Neural progenitor cell (in vitro differentiated cells): ENCODE measurements at places on chromosomes 1 and 21. TPM values are rescaled to one million over a fixed set of nuclear protein-coding genes. Genes with fewer than 3 reads are reported as not detected.

The CHI3L2 gene
- not detected in 2 replicates for total RNA-seq

The S100A3 gene
- total RNA-seq, result not detected in 2 replicates

The GBP5 gene
- not detected in 2 replicates for total RNA-seq

The NPPA gene
- total RNA-seq, result not detected in 2 replicates

The SPRR2G gene
- total RNA-seq, result not detected in 2 replicates

The AXDND1 gene
- total RNA-seq, result 0.30 and 0.77 TPM in 2 replicates

The CD1E gene
- not detected in 2 replicates for total RNA-seq

The KIF21B gene
- total RNA-seq, result 6.4 and 15.6 TPM in 2 replicates

The NEGR1 gene
- total RNA-seq, result 0.50 and 0.62 TPM in 2 replicates

The PPFIA4 gene
- 21.5 and 23.5 TPM in 2 replicates for total RNA-seq

The FAM78B gene
- 0.43 TPM in 1 of 2 replicates, not detected in the other for total RNA-seq

DNA sequence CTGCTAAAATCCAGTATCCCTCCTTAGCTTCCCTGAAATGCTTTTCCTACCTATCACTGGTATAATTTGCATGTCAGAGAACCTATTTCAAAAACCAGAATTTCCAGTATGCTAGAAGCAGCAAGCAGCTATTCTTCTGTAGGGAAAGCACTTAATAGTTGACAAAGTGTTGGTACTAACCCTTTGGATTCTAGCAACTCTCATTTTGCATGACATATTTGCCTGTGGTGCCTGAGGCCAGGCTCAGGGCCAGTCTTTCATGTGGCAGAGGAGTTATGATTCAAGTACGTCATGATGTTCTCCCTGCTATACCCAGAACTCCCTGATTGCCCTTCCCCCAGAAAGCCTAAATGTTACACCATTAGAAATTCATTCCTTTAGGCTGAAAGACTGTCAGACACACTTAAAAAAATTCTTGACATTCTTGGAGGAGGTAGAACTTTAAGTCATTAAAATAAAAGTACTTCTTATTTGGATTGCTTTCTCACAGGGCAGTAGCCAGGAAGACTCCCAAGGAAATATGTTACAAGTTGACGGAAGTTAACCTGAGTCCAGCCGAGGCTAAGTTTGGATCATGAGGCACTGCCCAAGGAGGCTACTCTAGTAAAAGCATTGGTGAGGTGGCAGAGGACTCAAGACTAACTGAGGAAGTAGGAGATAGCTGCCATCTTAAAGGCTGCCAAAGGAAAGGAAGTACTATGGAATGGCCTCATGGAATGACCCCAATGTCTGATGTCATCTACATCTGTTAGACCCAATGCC lies 298.4 kb upstream of the SPAG17 start:
- no peak for DNase-seq
- H3K36me3 ChIP-seq, result no peaks in the 10 kb centered on the region
- no peaks in the 10 kb centered on the region for H3K27me3 ChIP-seq
- peaks cover 17% of the 10 kb centered on the region for H3K4me1 ChIP-seq
- H3K4me3 ChIP-seq, result no peak overlapping the region

- no peak overlapping the region for H3K4me3 ChIP-seq
- H3K36me3 ChIP-seq, result no peaks in the 10 kb centered on the region
- H3K27ac ChIP-seq, result no peak overlapping the region
- no peak for DNase-seq
Observed at GRCh38 chr1:98839840-98840239, 164.8 kb downstream of the PLPPR5 start.

DNA sequence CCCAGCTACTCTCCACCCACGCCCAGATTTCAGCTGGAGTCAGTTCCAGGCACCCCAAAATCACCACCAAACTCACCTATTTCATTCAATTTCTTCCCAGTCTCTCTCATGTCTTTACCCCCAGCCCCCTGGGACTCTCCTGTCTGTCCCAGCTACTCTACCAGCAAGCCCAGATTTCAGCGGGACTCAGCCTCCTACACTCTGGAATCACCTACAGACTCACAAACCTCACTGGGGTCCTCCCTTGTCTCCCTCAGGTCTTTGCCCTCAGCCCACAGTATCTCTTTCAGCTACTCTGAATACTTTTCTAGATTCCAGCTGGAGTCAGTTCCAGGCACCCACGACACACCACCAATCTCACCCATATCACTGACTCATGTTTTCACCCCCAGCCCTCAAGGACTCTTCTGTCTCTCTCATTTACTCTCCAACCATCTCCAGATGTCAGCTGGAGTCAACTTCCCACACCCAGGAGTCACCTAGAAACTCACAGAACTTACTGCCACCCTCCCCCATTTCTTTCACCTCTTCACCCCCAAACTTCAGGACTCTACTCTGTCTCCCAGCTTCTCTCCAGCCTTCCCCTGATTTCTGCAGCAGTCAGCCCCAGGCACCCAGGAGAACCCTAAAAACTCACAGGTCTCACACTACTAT lies 1529.3 kb upstream of the TPTE start:
- H3K36me3 ChIP-seq, result no peaks in the 10 kb centered on the region
- H3K4me1 ChIP-seq, result no peaks in the 10 kb centered on the region
- DNase-seq, result no peak
- no peaks in the 10 kb centered on the region for H3K27me3 ChIP-seq

DNA sequence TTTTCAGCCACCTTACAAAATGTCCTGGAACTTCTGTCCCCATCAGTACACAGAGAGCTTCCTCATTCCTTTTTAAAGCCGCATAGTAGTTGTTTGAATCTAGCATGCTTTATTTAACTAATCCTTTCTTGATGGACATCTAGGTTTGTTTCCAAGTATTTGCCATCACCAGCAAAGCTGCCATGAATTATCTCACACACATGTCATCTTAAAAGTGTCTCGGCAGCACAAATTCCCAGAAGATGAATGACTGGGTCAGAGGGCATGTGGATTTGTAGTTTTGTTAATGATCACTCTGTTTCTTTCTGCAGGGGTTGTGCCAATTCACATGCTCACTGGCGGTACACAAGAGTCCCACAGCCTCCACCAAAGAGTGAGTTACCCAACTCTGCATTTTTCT lies 68.3 kb downstream of the CLIC6 start:
- H3K27ac ChIP-seq, result no peak overlapping the region
- no peak overlapping the region for H3K4me3 ChIP-seq
- no peaks in the 10 kb centered on the region for H3K4me1 ChIP-seq
- no peaks in the 10 kb centered on the region for H3K36me3 ChIP-seq
- H3K27me3 ChIP-seq, result no peaks in the 10 kb centered on the region

DNA sequence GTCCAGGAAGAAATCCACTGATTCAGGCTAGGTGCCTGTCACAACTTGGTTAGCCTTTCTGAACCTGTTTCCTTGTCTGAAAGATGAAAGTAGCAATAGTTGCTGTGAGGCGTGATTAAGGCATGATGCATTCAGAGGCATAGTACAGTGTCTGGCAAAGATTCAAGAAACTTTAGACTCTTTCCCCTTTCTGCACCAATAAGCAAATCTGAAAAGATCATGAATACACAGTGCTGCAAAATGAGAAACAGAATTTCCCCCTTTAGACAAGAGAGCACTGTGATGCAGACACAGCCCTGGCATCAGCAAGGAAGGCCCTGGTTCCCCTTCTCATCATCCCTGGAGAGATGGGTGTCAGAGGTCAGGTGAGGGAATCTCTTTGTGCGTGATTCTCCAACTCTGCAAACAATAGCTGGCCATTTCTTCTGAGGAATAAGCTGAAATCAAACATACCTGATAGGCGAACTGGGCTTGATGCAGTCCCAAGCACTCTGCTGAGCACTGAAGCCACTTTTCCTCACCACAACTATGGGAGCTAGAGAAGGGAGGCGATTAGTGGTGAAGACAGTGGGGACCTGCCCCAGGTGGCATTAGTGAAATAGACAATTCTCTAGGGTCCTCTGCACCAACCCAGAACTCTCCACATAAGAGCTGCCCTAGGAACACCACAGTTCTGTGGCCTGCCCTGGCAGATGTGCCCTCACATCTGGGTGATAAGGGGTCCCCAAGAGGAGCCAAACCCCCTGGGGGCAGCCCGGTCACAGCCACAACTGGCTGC lies 41.7 kb downstream of the ITPKB start:
- no peak overlapping the region for H3K4me3 ChIP-seq
- no peaks in the 10 kb centered on the region for H3K36me3 ChIP-seq
- H3K27me3 ChIP-seq, result no peaks in the 10 kb centered on the region
- no peak for DNase-seq
- H3K4me1 ChIP-seq, result no peaks in the 10 kb centered on the region

DNA sequence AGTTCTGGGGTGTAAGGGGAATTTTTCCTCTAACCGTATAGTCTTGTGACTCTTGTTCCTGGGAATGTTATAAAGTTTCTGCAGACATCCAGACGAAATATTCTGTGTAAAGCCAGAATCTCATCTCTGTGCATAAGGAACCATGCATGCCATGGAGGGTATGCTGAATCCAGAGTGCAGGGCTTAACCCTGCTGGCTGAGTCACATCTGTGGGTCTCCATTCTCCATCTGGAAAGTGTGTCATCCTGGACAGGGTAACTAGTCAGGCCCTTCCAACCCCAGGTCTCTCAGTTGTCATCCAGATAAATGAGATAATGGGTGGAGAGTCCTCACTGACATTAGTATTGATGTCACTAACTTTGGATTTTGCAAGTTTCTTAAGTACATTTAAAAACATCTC lies 48.8 kb downstream of the ATP5PO start:
- no peak for DNase-seq
- H3K27ac ChIP-seq, result no peak overlapping the region
- H3K27me3 ChIP-seq, result no peaks in the 10 kb centered on the region
- H3K36me3 ChIP-seq, result no peaks in the 10 kb centered on the region
- no peaks in the 10 kb centered on the region for H3K4me1 ChIP-seq
- H3K4me3 ChIP-seq, result no peak overlapping the region

- H3K27ac ChIP-seq, result no peak overlapping the region
- peaks cover 12% of the 10 kb centered on the region for H3K4me1 ChIP-seq
- no peaks in the 10 kb centered on the region for H3K27me3 ChIP-seq
- peaks cover 8% of the 10 kb centered on the region for H3K36me3 ChIP-seq
Observed at GRCh38 chr1:60444680-60445079, 371.1 kb upstream of the C1orf87 start.

- DNase-seq, result no peak
- H3K27ac ChIP-seq, result no peak overlapping the region
- H3K27me3 ChIP-seq, result peaks cover 61% of the 10 kb centered on the region
- no peak overlapping the region for H3K4me3 ChIP-seq
Observed at GRCh38 chr21:44713846-44714245, 2.5 kb upstream of the TSPEAR start.

DNA sequence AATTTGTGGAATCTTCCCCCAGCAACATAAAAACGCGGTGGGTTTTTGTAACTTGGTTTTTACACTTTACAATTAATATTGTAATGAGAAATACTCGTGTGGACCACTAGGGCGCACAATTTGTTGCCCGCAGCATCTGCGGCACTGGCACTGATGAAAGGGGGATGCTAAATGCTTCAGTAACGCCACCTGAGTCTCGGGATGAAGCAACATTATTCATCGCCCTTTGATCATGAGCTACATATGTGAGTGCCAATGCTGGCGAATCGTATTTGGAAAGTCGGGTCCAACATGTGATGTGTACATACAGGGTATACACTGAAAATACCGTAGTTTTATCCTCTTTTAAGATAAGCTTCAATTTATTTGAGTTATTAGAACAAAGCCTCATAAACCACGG lies 34.2 kb upstream of the COX20 start:
- no peaks in the 10 kb centered on the region for H3K4me1 ChIP-seq
- H3K4me3 ChIP-seq, result no peak overlapping the region
- no peak overlapping the region for H3K27ac ChIP-seq
- no peaks in the 10 kb centered on the region for H3K27me3 ChIP-seq

- no peak overlapping the region for H3K4me3 ChIP-seq
- no peak for DNase-seq
- H3K27me3 ChIP-seq, result no peaks in the 10 kb centered on the region
- H3K27ac ChIP-seq, result no peak overlapping the region
- H3K36me3 ChIP-seq, result no peaks in the 10 kb centered on the region
Observed at GRCh38 chr1:160907976-160908375, 23.0 kb upstream of the ITLN1 start.

GRCh38 chr1:76254104-76255030 lies 179.8 kb downstream of the ST6GALNAC3 start:
- H3K4me3 ChIP-seq, result no peak overlapping the region
- no peaks in the 10 kb centered on the region for H3K27me3 ChIP-seq
- no peak for DNase-seq
- H3K36me3 ChIP-seq, result no peaks in the 10 kb centered on the region

DNA sequence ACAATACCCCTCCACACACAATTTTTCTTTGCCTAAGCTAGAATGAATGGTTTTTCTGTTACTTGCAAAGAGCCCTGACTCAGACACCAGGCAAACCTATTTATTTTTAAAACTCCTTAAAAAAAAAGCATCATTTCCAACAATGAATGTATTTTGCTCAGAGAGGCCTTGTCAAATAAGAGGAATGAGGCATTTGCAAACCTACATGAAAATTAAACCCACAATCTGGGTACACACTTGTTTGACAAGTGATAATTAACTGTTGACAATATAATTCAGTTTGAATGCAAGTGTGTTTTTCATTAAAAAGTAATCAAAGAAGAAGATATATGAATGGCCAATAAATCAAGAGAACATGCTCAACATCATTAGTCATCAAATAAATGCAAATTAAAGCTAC lies 339.5 kb downstream of the PTPRU start:
- H3K4me1 ChIP-seq, result peaks cover 21% of the 10 kb centered on the region
- H3K4me3 ChIP-seq, result no peak overlapping the region
- H3K27ac ChIP-seq, result no peak overlapping the region
- no peaks in the 10 kb centered on the region for H3K36me3 ChIP-seq
- no peaks in the 10 kb centered on the region for H3K27me3 ChIP-seq

DNA sequence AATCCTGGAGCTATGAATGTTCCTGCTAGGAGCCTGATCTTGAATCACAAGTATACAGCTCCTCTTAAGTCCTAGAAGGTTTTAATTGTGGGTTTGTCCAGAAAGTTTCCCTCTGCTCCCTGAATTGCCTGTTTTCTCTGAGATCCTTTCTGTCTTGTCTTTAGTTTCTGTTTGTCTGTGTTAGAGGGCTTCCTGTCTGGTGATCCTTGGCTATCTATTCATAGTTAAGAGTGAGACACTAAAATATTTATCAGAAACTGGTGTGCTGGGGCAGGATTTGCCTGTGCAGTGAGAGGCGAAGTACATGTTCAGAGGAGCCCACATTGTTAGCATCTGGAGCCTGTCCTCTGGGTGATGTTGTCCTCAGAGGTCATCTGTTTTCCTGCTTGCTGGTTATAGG lies 45.4 kb downstream of the ETS2 start:
- H3K36me3 ChIP-seq, result no peaks in the 10 kb centered on the region
- no peaks in the 10 kb centered on the region for H3K27me3 ChIP-seq
- DNase-seq, result no peak
- no peak overlapping the region for H3K4me3 ChIP-seq
- no peak overlapping the region for H3K27ac ChIP-seq
- H3K4me1 ChIP-seq, result no peaks in the 10 kb centered on the region

- no peak overlapping the region for H3K4me3 ChIP-seq
- no peaks in the 10 kb centered on the region for H3K27me3 ChIP-seq
- no peak for DNase-seq
- H3K27ac ChIP-seq, result no peak overlapping the region
- H3K4me1 ChIP-seq, result peaks cover 12% of the 10 kb centered on the region
Observed at GRCh38 chr1:225712391-225712790, 59.5 kb upstream of the ENAH start.

DNA sequence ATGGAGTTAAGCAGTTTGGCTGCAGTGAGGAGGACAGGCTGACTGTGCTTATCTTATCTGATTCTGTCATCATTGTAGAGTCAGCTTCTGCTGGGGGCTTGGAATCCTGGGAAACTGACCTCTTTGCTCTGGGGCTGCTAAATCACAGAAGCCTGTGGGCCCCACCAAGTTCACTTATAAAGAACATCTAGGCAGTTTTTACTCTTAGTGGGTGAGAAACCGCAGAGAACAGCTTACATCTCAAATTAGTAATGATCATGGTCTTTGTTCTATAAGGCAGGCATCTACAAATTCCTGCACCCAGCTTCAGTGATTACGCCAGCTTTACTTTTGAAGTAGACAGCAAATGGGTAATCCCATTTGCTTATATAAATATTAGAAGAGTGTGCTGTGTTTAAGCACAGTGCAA lies 75.7 kb downstream of the ZC3H11B start:
- no peak overlapping the region for H3K27ac ChIP-seq
- no peak for DNase-seq
- H3K27me3 ChIP-seq, result no peaks in the 10 kb centered on the region
- H3K36me3 ChIP-seq, result no peaks in the 10 kb centered on the region
- peaks cover 5% of the 10 kb centered on the region for H3K4me1 ChIP-seq
